GM12865 (cell line): ENCODE measurements at places on chromosomes 2 and 18.

DNA sequence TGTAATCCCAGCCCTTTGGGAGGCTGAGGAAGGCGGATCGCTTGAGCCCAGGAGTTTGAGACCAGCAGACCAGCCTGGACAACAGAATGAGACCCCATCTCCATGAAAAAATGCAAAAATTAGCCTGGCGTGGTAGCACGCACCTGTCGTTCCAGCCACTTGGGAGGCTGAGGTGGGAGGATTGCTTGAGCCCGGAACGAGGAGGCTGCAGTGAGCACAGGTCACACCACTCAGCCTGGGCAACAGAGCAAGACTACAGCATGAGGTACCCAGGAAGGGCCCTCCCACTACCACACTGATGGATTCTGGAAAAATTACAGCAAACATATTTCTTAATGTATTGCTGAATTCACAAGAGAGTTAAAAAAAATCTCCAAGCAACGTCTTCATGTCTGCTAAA is 56.3 kb upstream of the HPCAL1 start:
- DNase-seq = no peak

DNA sequence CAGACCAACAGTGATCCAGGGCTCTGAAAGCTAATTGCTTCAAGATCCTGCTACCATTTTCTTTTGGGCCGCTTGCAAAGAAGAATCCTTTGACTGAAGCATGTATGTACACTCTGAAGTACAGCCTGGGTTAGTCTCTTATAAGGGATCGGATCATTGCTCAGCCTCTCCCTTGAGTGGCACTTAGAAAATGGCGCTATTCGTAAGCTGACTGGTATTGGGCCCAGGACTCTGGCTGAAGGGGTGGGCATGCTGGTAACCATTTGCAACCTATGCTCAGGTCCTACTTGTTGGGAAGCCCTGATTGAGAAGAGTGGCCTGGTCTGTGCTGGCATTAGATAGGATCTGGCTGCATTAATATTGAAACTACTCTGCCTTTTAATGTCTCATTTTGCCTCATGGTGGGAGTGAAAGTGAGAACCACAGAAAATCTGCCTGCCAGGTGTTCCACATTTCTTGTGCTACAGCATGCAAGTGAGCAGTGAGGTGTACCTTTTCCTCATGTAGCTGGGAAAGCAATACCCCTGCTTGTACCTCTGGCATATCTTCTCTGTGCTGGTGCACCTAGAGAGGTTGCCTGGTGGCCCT is 661 bp upstream of the MGAT5 start:
- DNase-seq = peak; percentile 86

DNA sequence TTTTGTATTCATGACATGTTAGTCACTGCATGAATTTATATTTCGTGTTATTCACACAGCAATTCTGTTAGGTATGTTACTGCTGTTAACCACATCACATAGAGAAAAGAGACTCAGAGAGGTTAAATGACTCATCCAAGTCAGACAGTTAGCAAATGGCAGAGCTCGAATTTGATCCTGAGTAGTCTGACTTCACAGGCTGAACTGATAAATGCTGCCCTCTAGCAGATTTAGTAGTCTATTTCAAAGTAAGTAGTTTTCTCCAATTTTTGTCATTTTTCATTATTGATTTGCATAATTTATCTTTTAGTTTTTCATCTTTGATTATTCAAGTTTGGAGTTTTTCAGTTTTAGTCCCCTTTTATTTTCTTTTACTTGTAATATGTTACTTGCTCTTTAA is 58.3 kb downstream of the WDR7 start:
- peak; percentile 78 for DNase-seq

DNA sequence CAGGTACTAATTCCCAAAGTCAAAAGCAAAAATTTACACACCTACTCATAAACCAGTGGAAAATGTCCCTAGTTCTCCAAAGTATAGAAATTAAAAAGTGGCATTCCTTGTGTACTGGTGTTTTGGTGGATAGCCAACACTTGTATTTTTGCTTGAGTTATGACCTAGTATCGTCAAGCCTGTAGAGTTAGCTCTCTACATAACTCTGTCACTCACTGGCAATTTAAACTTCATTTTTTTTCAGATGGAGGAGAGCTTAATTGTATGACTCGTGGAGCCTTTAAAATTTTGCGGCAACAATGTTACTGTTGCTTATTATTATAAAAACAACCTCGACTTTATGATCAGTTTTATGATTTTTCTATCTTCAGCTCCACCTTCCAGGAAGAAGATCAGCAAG is 58.7 kb downstream of the ITGB6 start:
- no peak for DNase-seq

GRCh38 chr18:58476022-58476421 is 152.9 kb downstream of the ALPK2 start:
- DNase-seq = no peak

GRCh38 chr2:8819194-8819593 is 18.2 kb downstream of the KIDINS220 start:
- no peak for DNase-seq

DNA sequence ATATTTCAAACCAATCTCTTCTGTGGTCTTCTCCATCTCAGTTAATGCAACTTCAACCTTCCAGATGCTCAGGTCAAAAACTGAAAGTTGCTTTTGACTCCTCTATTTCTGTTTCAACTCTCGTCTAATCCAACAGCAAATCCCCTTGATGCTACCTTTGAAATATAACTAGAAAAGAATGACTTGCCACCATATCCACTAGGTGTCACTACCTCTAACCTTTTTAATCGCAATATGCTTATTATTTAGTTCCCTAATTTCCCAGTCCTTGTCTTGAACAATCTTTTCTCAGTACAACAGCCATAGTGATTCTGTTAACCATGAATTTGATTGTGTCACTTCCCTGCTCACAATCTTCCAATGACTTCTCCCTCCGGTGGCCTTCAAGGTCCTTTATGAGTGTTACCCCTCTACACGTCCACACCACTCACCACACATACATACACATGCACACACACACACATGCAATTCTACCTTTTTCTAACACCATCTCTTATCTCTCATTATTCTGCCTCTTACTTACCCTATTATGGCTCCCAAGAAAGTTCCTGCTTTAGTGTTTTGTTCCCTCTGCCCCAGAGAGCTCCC is 245.5 kb upstream of the KCNJ3 start:
- peak; percentile 33 for DNase-seq

DNA sequence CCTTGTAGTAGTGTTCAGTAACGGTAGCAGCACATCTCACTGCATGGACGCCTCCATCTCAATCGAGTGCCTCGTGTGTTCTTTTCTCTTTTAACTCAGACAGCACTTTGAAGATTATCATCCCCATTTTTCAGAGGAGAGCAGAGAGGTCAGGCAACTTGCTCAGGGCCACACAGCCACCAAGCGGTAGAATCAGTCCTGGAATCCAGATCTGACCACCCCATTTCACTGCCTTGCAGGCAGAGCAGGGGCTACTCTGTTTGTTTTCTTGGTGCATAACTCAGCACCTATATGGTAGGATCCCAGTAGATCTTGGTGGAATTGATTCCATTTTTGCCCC is 129.5 kb downstream of the SMAD7 start:
- DNase-seq = no peak

DNA sequence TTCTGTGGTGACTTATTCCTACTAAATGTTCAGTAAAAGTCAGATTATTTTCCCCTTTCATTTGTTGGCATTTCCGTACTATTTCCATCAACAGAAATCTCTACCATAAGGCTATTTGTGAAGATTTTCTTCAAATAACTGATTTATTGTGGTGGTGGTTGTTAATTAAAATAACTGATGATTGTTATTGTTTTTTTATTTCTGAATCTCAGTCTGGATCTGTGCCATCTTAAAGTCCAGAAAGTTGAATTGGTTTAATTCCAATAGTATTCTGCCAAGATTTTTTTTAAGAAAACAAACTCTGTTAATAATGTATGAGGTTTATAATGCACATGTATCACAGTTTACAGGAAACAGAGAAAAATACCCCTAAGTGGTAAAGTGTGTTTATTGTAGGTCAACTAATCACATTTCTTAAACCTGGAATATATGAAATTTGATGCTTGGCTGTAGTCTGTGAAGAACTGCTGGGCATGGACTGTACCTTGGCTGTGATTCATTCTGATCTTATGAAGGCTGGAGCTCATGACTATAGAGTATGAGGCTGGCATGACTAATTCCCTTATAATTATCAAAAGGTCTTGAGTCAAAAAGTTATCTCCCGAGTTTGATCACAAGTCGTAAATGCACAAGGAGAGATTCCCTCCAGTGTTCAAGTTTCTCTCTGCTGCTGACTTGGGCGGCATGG is 134.2 kb upstream of the RND3 start:
- DNase-seq = no peak

DNA sequence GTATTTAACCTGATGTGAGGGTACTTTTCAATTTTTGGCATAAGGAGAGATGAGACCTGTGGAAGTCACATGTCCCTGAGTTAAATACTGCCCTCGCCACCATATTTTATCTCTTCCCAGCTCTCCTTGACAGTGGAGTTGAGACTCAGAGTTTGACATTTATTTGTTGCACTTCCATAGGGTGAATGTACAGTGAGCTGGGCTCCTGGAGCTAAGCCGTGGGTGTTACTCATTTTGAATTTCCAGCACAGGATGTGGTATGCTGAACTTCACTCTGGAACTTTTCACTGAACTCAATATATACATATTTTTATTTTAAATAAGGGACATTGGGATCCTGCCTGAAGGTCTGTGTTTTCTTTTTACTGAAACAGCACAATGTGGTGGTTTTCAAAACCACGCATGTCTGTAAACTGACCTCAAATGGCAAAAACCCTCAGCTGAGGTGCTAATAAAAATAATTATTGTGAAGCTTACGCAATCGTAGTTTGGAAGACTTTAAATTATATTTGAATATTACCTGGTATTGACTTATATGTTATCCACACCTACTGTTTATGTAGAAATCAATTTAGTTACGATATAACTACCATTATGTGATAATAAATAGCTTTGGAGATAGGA is 12.1 kb downstream of the RNF144A start:
- DNase-seq = no peak

DNA sequence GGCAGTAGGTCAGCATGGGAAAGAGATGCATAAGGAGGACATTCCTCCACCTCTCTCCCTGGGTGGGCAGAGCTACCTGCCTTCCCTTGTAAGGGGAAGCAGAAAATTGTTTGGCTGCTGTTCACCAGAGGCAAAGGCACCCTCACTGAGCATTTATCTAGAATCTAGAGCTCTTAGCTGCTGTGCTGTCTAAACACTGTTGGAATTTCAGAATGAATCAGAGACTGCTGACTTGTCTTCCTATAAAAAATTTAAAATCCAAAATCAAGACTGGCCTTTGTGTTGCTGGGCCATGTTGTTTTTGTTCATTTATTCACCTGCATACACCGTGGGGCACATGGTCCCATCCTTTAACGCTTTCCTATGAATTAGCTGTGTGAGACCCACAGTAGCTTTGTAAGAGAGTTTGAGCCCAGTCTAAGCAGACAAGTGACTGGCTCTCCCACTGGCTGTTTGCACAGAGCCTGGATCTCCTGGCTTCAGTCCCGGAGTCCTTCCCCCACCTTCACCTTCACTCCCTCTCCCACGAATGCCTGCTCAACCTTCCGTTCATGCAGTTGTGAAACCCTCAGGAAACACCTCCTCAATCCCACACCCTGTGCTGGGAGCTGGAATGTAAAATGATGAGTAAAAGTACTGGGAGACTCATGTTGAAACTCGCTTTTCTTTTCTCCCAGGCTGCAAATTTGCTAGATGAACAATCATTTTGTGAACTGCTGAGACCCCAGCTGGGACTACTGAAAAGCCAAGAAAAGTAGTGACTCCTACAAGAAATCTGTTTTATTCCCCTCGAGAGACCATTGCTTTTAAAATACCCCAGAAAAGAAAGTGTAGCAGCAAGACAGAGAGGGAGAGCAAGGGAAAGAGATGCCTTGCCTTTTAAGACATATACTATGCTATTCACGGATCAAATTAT is 76.2 kb downstream of the FAM168B start:
- no peak for DNase-seq

DNA sequence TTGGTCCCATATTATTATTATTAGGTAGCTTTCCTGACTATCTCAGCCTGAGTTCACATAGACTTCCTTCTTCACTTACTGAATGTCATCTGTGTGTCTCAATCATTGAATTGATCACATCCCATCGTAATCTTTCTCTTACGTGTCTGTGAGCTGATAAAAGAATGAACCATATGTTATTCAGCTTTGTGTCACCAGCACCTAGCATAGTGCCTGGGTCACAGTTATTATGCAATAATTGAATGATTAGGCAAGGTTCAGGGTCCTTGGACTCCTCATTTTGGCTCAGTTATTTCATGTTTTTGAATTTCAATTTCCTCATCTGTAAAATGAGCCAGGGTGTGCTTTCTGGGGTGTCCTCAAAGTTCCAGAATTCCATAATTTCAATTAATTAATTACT is 107.2 kb downstream of the ZEB2 start:
- DNase-seq = no peak

- DNase-seq = no peak
Measured at GRCh38 chr2:150981826-150982225, 279.8 kb downstream of the RBM43 start.

- no peak for DNase-seq
Measured at GRCh38 chr2:191844706-191845105, 2.2 kb downstream of the CAVIN2 start.

DNA sequence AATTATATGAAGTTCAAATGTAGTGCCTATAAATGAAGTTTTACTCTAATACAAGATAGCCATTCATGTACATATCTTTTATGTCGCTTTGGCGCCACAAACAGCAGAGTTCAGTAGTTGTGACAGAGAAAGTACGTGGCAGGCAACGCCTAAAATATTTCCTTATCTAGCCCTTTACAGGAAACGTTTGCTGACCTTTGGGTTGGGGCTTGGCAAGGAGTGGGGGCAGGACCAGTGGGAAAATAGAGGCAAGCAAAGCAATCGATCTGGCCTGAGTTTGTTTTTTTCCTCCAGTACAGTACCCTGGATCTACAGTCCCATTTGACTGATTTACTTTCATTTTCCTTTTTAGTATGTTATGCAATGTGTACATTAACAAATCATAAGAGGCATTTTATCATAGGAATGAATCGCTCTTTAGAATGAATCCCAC is 13.1 kb downstream of the CCDC68 start:
- peak; percentile 30 for DNase-seq

GRCh38 chr2:195956725-195957124 is 111.9 kb downstream of the DNAH7 start:
- no peak for DNase-seq

- no peak for DNase-seq
Measured at GRCh38 chr2:15082105-15083058, 449.9 kb downstream of the LRATD1 start.

- DNase-seq = no peak
Measured at GRCh38 chr2:157509744-157510143, 65.9 kb upstream of the CYTIP start.

DNA sequence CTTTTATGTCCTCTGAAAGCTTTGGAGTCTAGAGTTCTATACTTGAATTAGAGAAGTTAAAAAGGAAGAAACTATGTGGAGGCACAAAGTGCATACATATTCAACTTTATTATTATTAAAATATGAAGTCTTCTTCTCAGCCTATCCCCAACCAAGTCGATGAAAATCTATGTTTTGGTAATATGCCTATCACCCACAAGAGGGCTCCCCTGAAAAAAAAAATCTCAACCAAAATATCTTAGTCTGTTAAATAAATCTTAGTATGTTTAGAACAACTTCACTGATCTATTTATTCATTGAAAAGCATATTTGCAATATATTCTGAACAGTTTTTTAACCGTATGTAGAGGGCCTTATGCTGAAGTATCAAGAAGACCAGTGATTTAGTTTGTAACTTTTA is 804.5 kb downstream of the TDRD15 start:
- DNase-seq = no peak

GRCh38 chr2:203654826-203655225 is 51.6 kb upstream of the CD28 start:
- no peak for DNase-seq

- no peak for DNase-seq
Measured at GRCh38 chr18:59813942-59814341, 85.9 kb upstream of the PMAIP1 start.
